ENCODE measurements at places on chromosomes 6 and 20.
A peak's percentile ranks its signal among the peaks of the same experiment; 100 is the strongest.

DNA sequence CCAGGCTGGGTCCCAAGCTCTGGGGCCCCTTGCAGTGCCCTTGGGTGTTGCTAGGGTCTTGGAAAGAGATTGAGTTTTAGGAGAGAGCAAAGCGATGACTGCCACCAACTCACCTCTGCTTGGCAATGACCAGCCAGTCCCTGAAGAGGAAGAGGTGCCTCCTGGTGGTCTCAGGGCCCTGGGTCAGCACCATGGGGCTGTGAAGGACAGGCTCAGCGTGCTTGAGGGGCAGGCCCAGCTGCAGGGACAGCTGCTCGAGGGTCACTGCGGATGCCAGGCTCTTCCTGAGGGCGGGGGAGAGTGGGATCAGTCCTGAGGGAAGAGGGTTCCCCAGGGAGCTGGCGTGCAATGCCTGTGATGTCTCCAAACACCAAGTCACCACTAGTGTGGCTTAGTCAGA lies 50.8 kb upstream of the TAGAP start:
- no peak for DNase-seq

DNA sequence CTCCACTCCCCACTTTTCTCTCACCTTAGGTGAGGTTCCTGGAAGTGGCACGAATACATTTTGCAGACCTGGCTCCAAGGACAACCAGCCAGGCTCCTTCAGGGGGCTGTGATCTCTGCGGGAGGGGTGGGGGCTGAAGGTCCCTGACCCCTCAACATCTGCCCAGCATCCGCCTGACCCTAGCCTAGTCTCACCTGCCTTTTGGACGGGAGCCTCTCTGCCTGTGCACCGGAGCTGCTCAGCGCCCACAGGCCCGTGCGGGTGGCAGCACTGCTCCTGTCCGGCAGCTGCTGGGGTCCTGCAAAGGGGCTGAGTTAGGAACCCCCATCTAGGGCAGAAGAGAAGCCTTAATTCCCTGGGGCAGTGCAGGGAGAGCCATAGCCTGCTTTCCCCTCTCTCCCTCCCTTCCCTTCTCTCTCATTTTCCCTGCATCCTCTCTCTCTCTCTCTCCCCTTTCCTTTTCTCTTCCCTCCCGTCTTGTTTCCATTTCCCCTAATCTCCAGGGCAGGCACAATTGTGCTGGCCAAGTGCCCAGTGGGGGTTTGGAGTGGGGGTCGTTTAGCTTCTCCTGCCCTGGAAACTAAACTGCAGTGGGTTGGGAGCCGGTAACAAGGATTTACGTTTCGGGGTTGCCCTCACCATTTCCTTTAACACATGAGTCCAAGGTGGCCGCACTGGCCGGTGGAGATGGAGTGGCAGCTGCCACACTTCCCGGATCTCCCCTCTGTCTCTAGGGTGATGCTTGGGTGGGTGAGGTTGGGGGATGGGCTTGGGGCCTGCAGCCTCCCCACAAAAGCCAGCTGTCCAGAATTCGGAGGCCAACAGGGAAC lies 54.1 kb downstream of the CTCFL start:
- DNase-seq = no peak

- DNase-seq = no peak
Measured at GRCh38 chr6:20876561-20876960, 342.3 kb downstream of the CDKAL1 start.

GRCh38 chr6:6330407-6330806 lies 9.9 kb upstream of the F13A1 start:
- no peak for DNase-seq

DNA sequence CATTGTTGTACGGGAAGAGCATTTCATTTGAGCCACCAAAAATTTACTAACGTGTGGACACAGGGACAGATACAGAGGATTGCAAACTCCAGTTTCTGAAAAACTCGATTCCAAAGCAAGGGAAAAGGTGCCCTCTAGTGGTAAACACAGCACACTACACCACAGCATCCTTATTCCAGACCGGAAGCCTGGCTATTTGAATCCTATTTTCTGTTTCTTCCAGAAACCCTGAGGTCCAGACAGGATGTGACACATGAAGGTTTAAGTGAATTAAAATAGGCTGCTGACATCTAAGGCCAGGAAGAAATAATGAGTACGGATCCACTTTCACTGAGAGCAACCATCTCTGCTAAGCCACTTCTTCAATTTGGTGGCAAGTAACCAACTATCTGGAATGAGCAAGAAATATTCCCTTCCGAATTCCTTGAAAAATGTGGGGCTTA lies 31.8 kb upstream of the GMPR start:
- DNase-seq = peak; percentile 40

GRCh38 chr20:53013847-53014246 lies 41.7 kb downstream of the TSHZ2 start:
- no peak for DNase-seq

DNA sequence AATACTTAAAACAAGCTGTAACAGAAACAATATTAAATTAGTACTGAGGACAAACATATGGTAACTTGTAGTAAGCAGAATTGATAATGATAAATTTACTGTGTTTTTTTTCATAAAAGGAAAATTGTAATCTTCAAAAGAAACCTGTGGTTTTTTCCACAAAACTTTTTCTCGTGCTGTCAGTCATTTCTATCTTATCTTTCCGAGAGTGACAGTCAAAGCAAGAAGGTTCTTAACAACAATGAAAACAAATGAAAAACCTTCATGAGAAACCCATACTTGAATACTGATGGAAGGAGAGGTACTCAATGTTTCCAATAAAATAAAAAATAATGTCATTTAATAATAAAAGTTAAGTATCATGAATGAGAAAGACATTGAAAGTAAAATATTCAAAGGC lies 174.0 kb downstream of the TBC1D32 start:
- DNase-seq = no peak

- DNase-seq = no peak
Measured at GRCh38 chr6:159104931-159105330, 60.1 kb upstream of the TAGAP start.

DNA sequence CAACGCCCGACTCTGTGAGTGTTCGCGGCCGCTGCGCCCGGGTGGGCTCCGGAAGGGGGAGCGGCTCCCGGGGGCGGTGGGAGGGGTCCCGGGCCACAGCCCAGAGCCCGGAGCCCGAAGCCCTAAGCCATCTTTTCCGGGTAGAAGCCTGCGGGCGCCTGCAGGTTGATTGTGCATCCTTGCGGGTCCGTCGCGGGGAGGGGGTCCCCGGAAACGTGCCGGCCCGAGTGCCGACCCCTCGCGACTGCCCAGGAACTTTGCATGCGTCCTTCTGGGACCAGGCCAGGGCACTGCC lies 413 bp downstream of the PTPRA start:
- DNase-seq = no peak

DNA sequence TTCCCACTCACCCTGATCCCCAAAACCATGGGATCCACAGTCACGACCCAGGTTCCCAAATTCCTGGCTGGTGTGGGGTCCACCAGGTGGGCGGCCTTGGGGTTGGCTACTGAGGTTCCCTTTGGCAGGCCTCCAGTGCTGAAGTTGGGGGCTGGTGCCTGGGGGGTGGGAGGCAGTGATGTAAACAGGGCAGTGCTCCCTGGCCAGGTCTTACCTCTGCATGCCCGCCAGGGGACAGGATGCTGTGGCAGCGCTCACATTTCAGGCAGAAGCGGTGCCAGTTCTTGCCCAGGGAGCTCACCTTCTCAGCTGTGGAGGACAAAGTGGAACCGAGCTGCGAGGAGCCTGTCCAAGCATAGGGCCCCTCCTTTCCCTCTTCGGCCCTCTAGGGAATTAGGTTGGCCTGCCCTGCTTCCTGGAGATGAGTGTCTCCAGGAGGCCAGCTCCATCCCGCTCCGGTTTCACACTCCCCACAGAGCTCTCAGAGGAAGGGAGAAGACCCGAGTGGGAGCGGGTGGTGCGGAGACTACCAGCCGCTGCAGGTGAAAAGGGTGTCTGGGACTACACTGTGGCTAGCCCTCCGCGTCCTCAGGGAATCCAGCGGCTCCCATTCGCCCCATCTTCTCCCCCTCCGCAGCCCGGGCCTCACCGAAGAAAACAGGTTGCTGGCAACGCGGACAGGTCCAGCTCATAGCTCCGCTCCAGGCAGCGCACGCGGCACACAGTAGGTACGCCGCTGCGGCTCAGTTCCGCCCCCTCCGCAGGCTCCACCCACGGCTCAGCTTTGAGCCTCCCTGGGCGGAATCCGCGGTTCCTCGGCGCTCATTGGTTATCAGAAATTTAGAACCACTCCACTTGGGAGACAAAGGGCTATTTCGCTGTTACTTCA lies at the start of gene CRIP3:
CRIP3 (minus strand) TSS at position 726 of the 889 bp plus-strand sequence; CDS start at position 692, 34 bp downstream.
- no peak for DNase-seq
